ENCODE measurements at places on chromosomes 4 and X.

GRCh38 chr4:104494822-104495559, at the start of gene CXXC4:
TSS of gene CXXC4 (minus strand) at chr4:104494894. CDS start at chr4:104491802, 3,092 bp downstream.
- peak; percentile 14 for DNase-seq

DNA sequence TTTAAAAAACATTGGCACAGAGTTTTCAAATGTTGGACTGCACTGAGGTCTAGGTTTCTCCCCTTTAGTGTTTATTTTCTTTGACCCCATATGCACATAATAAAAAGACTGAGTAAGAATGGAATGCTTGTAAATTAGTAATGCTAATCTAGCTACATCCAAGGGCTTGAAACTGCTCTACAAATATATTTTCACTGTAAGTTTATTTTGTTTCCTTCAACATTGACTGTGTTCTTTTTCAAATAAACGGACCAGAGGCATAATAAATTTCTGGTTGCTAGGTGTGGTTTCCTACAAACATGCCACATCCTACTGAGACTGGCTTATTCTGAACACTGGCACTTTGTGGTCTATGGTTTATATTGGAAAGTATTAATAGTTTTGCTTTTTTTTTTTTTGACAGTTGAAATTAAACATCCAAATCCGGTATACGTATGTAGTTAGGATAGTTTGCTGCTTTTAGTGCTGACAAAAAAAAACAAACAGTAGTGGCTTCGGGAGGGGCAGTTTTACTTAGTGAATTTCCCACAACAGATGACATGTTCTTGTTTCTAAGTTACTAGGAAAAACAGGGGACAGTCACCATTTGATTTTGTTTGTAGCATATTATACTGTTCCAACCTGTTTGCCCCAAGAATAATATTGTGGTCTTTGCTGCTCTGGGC, 13.2 kb downstream of the CA5B start:
- no peak for DNase-seq

GRCh38 chrX:10884246-10884645, 226.9 kb upstream of the HCCS start:
- no peak for DNase-seq

- DNase-seq = no peak
Observed at GRCh38 chr4:64975177-64975576, 565.9 kb upstream of the TECRL start.

GRCh38 chr4:67087897-67088296, 457.4 kb downstream of the CENPC start:
- DNase-seq = peak; percentile 0

GRCh38 chrX:142733327-142733726, 292.4 kb upstream of the SPANXN4 start:
- DNase-seq = no peak
